Activated T-helper 2 cell treated with anti-CD3 and anti-CD28 coated beads, Interferon-gamma antibody, Interleukin-2, Interleukin-4, amounts not matched to agents 10 μg/mL and 5 μg/mL and 100 μg/mL, durations not matched to agents 14 hours and 24 hours and 36 hours (primary cell): ENCODE measurements at places on chromosomes 12 and 14. TPM values are rescaled to one million over a fixed set of nuclear protein-coding genes. Genes with fewer than 3 reads are reported as not detected.

- DNase-seq: no peak
- H3K4me3 ChIP-seq: no peak overlapping the region
- H3K27ac ChIP-seq: no peak overlapping the region
- H3K4me1 ChIP-seq: peaks cover 2% of the 10 kb centered on the region
- H3K27me3 ChIP-seq: no peaks in the 10 kb centered on the region
Observed at GRCh38 chr12:67816269-67816668, 167.7 kb downstream of the DYRK2 start.

DNA sequence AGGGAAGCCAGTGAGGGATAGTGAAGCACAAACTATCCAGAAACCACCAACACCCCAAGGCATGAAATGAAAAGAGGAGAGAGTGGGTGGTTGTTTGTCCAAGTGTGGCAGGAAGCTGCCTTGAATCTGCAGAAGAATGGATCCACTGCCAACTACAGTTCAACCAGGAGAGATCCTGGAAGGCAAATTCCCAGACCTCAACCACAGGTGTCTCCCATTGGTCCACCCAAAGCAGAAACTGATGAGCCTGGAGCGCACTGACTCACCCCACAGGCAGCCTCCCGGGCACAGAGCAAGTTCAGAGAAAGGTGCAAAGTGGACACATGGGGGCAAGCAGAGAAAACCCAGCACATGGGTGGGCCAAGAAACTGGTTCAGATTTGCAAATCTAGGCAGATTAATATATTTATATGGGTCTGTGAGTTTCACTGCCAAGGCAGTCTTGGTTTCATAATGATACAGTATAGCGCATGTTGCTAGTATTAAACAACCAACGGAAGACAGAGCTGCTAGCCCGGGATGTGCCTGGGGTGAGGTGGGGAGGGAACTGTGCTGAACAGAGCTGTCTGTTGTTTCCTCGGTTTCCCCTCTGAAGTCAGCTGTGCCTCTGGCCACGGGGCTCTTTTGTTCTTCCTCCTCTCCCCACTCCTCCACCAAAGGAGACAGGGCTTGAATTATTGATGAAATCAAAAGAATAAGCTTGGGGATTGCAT lies 416.2 kb upstream of the CCDC196 start:
- H3K4me3 ChIP-seq: no peak overlapping the region
- H3K27ac ChIP-seq: no peak overlapping the region
- peaks cover 13% of the 10 kb centered on the region for H3K27me3 ChIP-seq
- peaks cover 7% of the 10 kb centered on the region for H3K4me1 ChIP-seq
- DNase-seq: no peak

DNA sequence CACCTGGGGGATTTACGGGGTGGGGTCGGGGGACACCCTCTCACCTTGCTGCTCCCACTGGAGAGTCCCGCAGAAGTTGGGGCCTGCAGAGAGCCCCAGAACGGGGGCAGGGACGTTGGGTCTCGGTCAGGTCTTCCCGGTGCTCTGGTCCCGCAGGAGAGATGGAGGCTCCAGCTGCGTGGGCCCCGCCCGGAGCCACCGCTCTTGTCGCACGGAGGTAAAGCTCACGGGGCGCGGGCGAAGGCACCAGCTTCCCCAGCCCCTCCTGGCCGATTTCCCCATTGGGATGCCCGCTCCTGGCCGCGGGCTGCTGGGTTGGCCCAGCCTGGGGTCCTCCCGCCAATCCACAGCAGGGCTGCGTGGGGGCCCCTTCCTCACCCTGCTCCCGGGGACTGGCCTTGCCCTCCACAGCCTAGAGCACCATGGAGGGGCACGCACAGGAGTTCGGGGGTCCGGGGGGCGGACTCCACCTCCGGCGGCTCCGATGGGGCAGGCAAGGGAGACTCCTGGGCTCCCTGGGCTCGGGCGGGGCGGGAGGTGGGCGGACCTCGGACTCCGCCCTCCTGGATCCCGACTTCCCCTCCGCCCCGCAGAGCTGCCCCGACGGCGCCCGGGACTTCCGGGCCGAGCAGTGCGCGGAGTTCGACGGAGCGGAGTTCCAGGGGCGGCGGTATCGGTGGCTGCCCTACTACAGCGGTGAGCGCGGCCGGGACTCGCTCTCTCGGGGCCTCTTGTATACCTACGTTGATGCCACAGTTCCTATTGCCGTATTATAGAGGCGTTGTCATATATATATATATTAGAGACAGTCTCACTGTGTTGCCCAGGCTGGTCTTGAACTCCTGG lies 8.4 kb downstream of the PAPLN start:
- H3K27ac ChIP-seq: no peak overlapping the region
- H3K4me1 ChIP-seq: peaks cover 33% of the 10 kb centered on the region
- no peaks in the 10 kb centered on the region for H3K36me3 ChIP-seq
- H3K27me3 ChIP-seq: peaks cover 47% of the 10 kb centered on the region
- peak overlapping the region; percentile 60 for H3K4me3 ChIP-seq
- peak; percentile 37 for DNase-seq

- no peak overlapping the region for H3K4me3 ChIP-seq
- DNase-seq: no peak
- no peak overlapping the region for H3K27ac ChIP-seq
Observed at GRCh38 chr12:52091061-52091460, 11.6 kb downstream of the SMIM41 start.

GRCh38 chr12:26125400-26126339 lies 833 bp upstream of the BHLHE41 start:
- peaks cover 26% of the 10 kb centered on the region for H3K4me1 ChIP-seq
- H3K27ac ChIP-seq: no peak overlapping the region
- H3K27me3 ChIP-seq: peaks cover 81% of the 10 kb centered on the region
- H3K4me3 ChIP-seq: peak overlapping the region; percentile 79
- H3K36me3 ChIP-seq: no peaks in the 10 kb centered on the region

DNA sequence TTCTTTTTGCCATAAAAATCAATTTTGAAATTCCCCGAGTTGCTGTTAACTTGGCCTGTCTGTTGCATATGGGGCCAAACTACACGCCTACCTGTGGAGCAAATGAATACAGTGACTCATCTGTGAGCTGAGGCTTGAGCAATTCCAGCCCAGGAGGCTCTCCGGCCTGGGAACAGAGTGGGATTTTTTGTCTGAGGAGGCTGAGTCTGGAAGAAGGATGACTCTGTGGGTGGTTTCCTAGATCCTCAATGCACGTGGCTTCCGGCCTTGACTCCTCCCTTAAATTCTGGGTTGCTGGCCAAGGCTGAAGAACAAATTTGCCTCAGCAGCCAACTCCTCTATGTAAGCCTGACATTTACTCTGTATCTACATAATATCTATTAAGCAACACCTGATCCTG lies 124.1 kb downstream of the SSPN start:
- no peak overlapping the region for H3K4me3 ChIP-seq
- no peak for DNase-seq
- no peak overlapping the region for H3K27ac ChIP-seq
- H3K27me3 ChIP-seq: peaks cover 21% of the 10 kb centered on the region

- no peaks in the 10 kb centered on the region for H3K27me3 ChIP-seq
- DNase-seq: no peak
- H3K4me3 ChIP-seq: no peak overlapping the region
- peak overlapping the region; percentile 74 for H3K27ac ChIP-seq
Observed at GRCh38 chr14:101877766-101878165, 86.6 kb upstream of the DYNC1H1 start.

DNA sequence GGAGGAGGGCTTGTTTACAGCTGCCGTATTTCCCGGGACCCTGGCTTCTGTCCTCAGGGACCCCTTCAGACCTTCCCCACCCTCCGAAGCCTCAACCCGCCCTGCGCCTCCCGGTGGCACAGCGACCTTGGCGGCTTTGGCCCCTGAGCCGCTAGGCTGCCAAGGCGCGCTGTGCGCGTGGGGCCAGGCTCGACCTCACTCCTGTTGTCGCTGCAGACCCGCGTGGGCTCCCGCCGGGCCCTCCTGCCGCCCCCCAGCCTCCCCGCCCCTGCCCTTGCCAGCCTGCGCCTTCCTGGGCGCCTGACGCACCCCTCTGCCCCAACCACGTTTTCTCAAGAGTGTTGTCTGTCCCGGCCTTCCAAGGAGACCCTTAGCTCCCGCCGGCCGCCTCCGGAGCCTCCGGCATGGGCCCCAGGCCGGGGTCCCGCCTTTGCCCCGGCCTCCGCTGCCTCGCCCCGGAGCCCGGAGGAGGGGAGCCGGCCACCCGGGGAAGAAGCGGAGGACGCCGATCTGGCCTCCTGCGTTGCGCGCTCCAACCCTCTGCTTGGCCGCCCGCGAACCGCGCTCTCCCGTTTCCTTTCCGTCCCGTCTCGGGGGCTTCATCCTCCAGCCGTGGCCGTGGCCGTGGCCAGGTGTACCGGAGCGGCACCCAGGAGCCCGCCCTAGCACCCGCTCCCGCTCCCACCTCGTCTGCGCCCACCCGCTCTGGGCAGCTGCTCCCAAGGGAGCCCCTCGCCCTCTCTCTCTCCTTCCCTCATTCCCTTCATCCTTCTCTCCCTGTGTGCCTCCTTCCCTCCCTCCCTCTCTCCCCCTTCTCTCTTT lies 19.9 kb downstream of the PPP2R5C start:
- no peak overlapping the region for H3K27ac ChIP-seq
- peaks cover 7% of the 10 kb centered on the region for H3K36me3 ChIP-seq
- peaks cover 9% of the 10 kb centered on the region for H3K4me1 ChIP-seq
- peak overlapping the region; percentile 62 for H3K4me3 ChIP-seq

- H3K4me1 ChIP-seq: no peaks in the 10 kb centered on the region
- DNase-seq: no peak
Observed at GRCh38 chr12:126676434-126676833, 1590.5 kb upstream of the TMEM132C start.

Gene KLHL33
- total RNA-seq: 0.07 TPM in 1 of 2 replicates, not detected in the other

Gene FAM222A
- total RNA-seq: 1.4 and 1.6 TPM in 2 replicates

Gene EML5
- total RNA-seq: 0.39 and 0.55 TPM in 2 replicates
